T-helper 9 cell (primary cell): ENCODE measurements at places on chromosomes 2 and 18.
A peak's percentile ranks its signal among the peaks of the same experiment; 100 is the strongest.

- no peak for DNase-seq
Measured at GRCh38 chr2:54194761-54195750, 61.0 kb downstream of the TSPYL6 start.

GRCh38 chr2:75053484-75054112 is 95.2 kb downstream of the POLE4 start:
- DNase-seq: no peak

DNA sequence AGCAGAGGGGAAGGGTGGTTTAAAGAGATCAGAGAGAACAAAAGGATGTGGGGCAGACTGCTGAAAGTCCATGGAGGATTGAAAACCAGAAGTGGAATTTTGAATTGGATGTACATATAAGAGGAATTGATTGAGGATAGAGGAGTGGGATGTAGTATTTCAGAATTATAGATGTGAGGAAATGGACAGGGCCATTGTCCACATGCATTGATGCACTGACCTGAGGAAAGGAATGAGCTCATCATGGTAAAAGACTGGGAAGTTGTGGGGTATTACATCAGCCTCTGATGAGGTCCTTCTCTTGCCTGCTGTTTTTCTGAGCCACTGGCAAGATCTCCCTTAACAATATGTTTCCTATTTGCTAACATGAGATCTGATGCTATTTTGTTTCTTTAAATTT is 365.7 kb upstream of the FANCL start:
- no peak for DNase-seq

DNA sequence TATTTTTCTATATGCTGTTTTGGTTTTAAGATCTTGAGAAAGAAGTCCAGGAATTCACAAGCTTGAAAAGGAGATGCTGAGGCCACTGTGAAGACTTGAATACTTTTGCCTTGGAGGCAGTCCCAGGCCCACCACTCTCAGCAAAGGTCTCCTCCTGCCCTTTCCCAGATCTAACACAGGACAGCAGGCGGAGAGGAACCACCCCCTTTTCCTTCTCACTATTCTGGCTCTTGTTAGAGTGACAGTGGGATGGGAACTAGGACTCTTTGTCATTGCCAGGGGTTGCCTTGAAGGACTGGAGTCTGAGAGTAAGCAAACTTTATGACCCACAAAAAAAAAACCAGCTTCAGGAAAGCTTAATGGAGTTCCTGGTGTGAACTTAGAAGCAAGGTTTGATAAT is 54.7 kb downstream of the E2F6 start:
- no peak for DNase-seq

DNA sequence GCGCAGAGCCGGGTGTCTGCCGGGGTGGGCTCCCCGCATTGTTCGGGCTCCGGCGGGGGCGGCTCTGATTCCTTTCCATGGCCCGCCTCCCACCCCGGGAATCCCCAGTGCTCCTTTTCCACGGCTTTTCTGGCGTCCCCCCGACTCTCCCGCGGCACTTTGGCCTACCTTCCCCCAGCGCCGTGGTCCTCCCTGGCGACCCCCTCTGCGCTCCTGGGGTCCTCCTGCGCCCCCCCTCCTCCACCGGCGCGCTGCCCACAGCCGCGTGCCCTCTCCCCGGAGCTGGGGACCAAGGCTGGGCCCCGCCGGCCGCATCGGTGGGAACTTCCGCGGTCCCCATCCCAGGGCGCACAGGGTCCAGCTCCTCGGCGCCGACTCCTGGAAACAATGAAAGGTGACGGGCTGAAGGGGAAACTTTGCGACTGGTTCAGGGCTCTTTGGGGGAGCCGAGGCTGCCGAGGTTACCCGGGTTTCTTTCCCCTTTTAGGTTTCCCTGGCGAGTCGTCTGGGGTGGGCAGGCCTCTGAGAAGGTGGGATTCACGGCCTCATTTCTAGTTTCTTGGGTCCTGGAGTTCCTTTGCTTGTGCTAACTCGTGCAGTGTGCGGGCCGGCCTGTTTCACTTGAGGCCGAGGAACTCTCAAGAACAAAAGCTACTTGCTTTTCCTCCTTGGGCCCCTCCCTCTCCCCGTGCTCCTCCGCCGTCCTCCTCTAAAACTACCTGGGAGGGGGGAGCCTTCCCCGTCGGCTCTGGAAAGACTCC is 2.2 kb downstream of the TGIF1 start:
- peak; percentile 29 for DNase-seq

DNA sequence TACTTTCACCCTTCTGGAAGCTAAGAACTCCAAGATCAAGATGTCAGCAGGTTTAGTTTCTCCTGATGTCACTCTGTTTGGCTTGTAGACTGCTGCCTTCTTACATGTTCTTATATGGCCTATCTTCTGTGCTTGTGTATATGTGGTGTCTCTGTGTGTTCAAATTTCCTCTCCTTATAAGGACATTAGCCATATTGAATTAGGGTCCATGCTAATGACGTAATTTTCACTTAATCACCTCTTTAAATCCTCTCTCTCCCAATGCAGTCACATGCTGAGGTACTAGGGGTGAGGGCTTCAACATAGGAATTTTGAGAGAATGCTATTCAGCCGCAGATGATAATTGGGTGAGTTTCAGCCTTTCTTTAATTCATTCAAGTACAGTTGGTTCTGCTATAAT is 458.3 kb upstream of the SYT4 start:
- DNase-seq: no peak

DNA sequence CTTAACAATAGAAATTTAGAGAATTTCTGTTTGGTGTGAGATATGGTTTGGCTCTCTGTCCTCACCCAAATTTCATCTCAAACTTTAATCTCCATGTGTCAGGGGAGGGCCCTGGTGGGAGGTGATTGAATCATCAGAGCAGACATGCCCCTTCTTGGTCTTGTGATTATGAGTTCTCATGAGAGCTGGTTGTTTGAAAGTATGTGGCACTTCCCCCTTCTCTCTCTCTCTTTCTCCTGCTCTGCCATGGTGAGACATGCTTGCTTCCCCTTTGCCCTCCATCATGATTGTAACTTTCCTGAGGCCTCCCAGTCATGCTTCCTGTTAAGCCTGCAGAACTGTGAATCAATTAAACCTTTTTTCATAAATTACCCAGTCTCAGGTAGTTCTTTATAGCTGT is 524.7 kb upstream of the ACVR2A start:
- no peak for DNase-seq

- no peak for DNase-seq
Measured at GRCh38 chr2:138071720-138072719, 107.7 kb downstream of the HNMT start.

DNA sequence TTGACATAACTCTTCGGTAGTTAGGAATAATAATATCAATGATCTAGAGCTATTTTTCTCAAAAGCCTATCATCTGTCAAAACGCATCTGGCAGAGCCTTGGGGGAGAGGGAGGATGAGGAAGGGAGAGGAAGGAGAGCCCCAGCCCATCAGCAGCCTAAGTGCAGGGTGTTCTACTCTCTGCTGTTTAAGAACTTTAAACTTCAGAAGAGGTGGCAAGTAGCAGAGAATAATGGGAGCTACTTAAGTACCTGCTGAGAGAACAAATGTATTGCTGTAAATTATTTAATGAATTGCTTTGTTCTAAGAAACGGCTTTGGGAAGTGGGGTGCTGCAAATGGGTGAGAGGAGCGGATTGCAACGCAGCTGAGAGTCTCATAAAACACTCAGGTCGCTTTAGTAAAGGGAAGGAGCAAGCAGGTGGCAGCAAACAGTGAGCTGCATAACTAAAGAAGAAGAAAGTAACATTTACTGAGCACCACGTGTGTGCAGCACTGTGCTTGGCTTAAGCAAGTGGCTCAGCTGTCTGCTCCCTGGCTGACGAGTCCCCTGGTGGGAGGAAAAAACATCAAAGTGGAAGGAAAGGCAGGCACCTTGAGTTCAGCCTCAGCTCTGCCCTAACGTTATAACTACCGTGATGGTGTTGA is 26.3 kb upstream of the SH3RF3 start:
- no peak for DNase-seq

GRCh38 chr2:46804794-46805193 is 110.8 kb downstream of the MCFD2 start:
- DNase-seq: no peak

DNA sequence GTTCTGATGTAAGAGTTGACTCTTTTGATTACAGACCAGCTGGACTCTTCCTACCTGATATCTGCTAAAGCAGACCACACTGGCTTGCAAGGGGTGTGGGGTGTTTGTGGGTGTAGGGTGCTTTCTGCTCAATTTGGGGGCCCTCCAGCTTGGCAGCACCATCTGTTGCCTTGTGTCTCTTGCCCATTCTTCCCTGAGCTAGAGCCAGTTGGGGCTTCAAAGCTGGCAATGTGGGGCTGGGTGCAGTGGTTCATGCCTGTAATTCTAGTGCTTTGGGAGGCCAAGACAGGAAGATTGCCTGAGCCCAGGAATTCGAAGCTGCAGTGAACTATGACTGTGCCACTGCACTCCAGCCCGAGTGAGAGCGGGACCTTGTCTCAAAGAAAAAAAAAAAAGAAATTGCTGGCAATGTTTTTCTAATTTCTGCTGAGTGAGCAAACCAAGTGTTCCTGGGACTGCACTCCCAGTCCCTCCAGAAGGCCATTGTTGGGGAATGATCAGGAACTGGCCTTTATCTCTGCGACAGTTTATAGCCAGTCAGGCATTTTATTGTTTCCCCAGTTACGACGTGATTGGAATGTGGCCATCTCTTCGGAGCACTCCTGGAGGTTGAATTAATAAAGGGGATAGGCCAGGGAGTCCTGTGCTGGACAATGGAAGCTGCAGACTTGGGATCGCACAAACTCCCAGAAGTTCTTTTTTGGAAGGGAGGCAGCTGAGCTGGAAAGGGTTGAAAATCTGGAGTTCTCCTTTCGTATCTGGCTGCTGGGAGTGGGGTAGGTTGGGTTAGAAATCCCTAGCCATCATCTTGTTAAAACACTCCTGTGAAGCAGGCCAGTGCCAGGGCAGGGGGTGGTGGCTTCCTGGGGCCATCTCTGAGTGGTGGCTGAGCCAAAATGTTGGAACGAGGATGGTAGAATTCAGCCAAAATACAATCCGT is 57.2 kb downstream of the LIPG start:
- no peak for DNase-seq

DNA sequence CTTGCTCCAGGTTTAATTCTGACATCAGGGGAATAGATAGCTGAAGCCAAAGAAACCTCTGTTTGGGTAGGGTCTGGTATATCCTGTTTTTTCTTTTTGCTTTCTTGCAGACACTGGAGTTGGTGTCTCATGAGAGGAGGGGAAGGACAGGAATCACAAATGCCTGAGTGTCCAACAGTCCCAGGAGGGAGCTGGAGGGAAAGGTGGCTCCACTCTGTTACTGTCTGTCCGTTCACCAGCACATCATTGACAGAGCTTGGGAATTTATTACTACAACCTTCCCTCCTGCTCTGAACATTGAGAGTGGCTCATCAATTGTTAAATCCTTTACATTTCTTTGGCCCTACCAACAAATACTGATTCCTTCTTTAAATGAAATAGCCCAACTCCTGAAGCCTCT is 152.3 kb upstream of the NOSTRIN start:
- DNase-seq: no peak

DNA sequence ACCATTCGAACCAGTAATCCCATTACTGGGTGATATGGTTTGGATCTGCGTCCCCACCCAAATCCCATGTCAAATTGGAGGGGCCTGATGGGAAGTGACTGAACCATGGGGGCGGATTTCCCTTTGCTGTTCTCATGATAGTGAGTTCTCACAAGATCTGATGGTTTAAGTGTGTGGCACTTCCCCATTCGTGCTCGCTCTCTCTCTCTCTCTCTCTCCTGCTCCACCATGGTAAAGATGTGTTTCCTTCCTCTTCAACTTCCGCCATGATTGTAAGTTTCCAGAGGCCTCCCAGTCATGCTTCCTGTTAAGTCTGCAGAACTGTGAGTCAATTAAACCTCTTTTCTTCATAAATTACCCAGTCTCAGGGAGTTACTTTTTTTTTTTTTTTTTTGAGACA is 62.6 kb downstream of the NBAS start:
- DNase-seq: no peak

- DNase-seq: no peak
Measured at GRCh38 chr2:69846182-69847067, 17.0 kb downstream of the GMCL1 start.

DNA sequence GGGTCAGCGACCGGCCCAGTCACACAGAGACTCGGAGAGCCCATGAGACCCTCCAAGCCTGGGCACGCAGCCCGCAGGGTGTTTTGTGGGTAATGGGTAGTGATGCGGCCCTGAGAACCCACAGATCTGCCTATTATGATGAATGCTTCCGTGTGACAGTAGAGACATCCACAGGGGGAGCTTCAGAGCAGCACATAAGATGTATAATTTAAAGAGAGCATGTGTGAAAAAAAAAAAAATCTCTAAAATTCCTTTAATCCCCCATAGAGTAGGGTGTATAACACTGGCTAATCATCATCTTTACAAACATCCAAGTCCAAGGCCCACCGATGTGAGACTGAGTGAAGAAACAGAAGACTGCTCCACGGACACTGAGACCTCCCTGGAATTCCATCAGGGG is 34.6 kb downstream of the BIN1 start:
- DNase-seq: no peak

DNA sequence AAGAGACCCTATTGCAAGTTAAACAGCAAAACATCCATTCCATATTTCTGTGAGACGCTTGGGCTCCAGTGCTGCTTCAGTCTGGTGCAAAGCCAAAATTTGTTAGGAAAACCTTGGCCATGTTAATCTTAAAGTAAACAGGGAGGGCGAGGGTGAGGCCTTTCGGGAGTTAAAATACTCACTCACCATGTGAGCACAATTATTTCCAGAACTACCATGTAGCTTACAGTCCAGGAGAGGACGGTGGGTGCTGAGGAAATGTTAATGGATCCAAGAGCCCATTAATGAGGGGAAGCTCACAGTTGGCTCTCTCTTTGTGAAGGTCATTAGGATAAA is 286.4 kb downstream of the SLC8A1 start:
- no peak for DNase-seq

- DNase-seq: no peak
Measured at GRCh38 chr2:136065907-136066306, 52.0 kb downstream of the CXCR4 start.

DNA sequence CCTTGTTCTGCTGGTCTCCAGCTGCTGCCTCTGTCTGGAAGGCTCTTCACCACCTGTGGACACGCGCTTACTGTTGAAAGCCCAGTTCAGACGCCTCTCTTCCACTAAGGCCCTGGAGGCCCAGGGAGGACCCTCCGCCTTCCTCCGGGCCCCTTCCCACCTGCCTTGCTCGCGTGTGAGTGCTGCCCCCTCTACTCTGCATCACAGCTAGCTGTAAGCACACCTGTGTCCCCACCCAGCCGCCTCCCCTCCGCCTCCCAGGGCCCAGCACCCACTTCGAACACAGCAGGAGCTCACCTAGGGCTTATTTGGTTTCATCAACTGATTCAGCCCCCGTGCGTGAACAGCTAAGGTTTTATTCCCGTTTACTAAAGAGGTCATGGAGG is 49.7 kb downstream of the KCNF1 start:
- no peak for DNase-seq

GRCh38 chr18:8627540-8627939 is 18.3 kb downstream of the RAB12 start:
- no peak for DNase-seq

DNA sequence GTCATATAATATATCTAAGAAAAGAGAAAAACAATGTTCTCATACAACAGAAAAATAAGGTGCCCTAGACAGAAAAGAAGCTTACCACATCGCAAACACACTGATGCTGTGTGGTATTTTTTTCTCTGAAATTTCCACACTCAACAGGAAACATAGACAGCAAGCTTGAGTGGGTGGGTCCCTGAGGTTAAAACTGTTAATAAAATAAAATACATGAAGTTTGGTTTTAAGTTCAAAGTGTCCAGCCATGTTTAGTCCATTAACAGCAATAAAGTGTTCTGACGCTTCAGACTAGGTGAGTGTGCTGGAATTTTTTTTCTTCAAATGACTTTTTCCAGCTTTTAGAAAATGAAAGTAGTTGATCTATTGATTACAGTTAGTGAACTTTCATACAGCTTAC is 83.3 kb upstream of the EPB41L5 start:
- no peak for DNase-seq

GRCh38 chr2:64562148-64562784 is 38.1 kb downstream of the AFTPH start:
- DNase-seq: no peak
